Body of pancreas (tissue), 4 donors: ENCODE measurements at places on chromosomes 4 and X. TPM values are rescaled to one million over a fixed set of nuclear protein-coding genes. Genes with fewer than 3 reads are reported as not detected.

DNA sequence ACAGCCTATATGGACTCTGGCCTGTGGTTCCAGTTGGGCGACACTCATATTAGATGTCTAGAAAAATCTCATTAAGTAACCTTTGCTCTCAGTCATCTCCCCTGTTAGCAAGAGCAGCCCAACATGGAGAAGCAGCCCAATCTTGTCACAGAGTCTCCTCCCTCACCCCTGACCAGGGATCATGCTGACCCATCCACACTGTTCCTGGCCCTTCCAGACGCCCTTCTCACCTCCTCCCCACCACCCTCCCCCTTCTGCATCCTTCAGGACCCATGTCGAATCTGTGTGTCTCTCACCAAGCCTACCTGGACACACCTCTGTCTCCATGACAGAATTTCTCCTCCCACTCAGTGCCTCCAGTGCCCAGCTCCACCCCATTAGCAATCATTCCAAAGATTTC is 190.1 kb downstream of the STIM2 start:
- DNase-seq: no peak

SMPX gene
- not detected for total RNA-seq

- no peak for DNase-seq
Observed at GRCh38 chrX:78199851-78200250, 60.4 kb upstream of the TAF9B start.

- peak; percentile 36 for DNase-seq
Observed at GRCh38 chrX:17788439-17788838, 51.1 kb downstream of the SCML1 start.

UGT2B11 gene
- total RNA-seq: not detected

DNA sequence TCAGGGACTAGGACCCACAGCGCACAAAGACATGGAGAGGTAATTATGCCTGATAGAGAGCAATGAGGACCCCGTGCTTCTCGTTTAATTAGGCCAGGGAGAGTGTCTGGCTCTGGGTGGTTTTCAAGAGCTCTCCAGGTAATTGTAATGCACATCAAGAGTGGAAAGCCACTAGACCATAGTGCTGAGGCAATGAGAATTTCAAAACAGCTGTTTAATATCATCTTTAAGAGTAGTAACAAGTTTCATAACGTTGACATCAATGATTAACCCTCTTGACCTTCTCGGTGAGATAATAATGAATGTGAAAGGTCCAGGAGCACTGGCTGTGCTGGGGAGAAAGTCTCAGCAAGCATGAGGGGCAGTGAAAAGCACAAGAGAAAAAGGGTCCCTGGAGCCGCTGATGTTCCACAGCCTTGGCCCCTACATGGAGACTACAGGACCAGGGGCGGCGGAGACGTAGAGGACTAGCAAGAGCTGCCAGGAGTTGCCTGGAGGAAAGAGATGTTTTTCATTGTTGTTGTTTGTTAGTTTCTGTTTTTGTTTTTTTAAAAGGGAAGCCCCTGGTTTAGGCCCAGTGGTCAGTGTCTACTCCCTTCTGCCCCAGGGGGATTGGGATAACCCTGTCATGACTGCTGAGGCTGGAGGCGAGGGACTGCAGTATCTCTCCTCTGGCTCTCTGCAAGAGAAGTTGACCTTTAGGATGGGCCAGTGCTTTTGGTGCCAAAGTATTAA is 14.8 kb upstream of the CXCR3 start:
- no peak for DNase-seq

DNA sequence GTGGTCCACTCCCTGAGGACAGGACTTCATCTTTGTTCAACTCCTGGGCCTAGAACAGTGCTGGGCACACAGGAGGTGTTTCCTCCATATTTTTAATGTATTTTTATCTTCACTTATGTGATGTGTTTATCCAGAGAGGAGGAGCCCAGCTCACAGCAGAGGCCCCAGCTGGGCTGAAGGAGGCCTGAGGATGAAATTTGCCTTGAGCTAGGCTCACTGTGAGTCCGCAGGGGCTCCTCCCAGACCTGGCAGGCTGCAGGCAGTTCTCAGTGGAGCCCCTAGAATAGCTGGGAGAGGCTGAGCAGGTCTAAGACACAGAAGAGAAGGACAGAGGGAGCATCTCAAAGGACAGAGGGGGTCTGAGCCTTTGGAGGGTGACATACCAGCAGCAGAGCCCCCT is 26.8 kb downstream of the C4orf50 start:
- no peak for DNase-seq

- DNase-seq: no peak
Observed at GRCh38 chrX:43552156-43552555, 103.9 kb upstream of the MAOA start.

KCND1 gene
- total RNA-seq: 0.52 TPM

DNA sequence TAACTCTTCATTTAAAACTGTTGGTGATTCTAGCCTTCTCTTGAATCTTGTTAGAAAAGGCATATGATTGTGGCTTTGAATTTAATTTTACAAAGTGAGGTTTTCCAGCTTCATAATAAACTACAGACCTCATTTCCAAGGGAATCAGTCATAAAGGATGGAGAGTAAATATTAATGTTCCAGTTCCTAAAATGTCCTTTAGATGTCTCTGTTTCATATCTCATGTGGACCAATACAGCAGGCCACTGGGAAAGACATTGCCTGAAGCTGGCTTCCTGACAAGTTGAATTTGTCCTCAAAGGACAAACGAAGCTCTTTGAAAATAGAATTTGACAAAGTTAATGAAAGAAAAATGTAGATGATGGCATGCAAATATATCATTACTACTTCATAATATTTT is 125.4 kb downstream of the ZNF330 start:
- DNase-seq: peak; percentile 50

- DNase-seq: no peak
Observed at GRCh38 chr4:122603156-122603574, 17.7 kb downstream of the IL21 start.

AREG gene
- total RNA-seq: 4.9 TPM
